Activated CD8-positive, alpha-beta T cell treated with anti-CD3 and anti-CD28 coated beads, Interleukin-2, amount 10 ng/mL, durations not matched to agents 7 days and 5 days (primary cell): ENCODE measurements at places on chromosomes 1 and 21.

DNA sequence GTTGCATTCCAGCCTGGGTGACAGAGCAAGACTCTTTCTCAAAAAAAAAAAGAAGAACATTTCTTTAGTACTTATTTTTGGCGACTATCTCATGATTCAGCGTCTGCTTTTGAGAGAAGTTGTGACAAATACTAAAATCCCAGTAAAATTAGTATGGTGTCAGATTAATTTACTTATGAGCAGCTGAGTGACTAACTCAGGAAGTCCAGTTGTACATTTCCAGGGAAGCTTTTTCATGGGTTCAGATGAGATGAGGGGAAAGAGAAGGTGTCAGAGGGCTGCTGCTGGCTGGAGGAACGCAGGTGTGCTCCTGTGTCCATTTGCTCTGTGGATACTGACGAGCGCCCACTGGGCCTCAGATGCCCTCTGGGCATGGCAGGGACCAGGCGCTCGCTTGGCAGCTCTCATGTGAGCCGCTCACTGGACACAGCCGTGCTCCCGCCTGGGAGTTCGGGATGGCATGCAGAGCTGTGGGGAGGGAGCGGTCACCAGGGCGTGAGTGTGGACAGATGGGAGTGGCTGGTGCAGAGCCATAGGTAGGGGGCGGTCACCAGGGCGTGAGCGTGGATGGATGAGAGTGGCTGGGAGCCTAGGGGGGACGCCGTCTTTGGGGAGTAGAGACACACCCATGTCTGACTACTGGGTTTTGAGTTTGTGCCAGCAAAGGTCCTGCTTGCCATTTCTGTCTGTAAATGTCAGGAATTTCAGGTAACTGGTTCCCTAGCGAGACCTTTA lies 55.0 kb downstream of the ADARB1 start:
- H3K36me3 ChIP-seq: peaks cover 9% of the 10 kb centered on the region
- DNase-seq: no peak
- H3K4me1 ChIP-seq: peaks cover 21% of the 10 kb centered on the region
- H3K27ac ChIP-seq: no peak overlapping the region
- no peaks in the 10 kb centered on the region for H3K27me3 ChIP-seq

GRCh38 chr1:85689775-85690404 lies 18.3 kb downstream of the ZNHIT6 start:
- H3K36me3 ChIP-seq: peaks cover 17% of the 10 kb centered on the region
- H3K4me3 ChIP-seq: no peak overlapping the region
- no peak for DNase-seq

- H3K4me1 ChIP-seq: peaks cover 21% of the 10 kb centered on the region
- no peak overlapping the region for H3K4me3 ChIP-seq
- no peak overlapping the region for H3K27ac ChIP-seq
- H3K27me3 ChIP-seq: no peaks in the 10 kb centered on the region
- DNase-seq: no peak
Observed at GRCh38 chr21:46146856-46147255, 8.5 kb downstream of the FTCD start.

DNA sequence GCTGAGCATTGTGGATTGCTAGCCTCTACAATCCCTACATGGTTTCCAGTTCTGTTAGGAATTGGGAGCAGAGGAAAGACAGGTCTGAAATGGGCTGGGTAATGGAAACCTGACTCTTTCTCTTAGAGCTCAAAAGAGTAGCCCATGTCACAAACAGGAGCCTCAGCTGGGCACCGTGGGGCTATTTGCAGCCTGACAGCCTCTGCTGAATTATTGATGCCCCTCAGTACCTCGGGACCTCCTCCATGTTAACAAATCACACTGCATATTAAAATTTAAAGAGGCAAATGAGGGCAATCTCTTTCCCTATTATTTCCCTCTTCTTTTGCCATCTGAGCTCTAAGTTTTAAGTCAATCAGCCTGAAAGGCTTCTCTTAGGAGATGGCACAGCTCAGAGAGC lies 157.1 kb downstream of the TSEN15 start:
- no peak overlapping the region for H3K27ac ChIP-seq
- no peaks in the 10 kb centered on the region for H3K4me1 ChIP-seq
- no peaks in the 10 kb centered on the region for H3K36me3 ChIP-seq
- DNase-seq: no peak
- peaks cover 9% of the 10 kb centered on the region for H3K27me3 ChIP-seq

- H3K4me3 ChIP-seq: no peak overlapping the region
- no peaks in the 10 kb centered on the region for H3K36me3 ChIP-seq
- H3K27ac ChIP-seq: no peak overlapping the region
- no peaks in the 10 kb centered on the region for H3K4me1 ChIP-seq
- H3K27me3 ChIP-seq: peaks cover 10% of the 10 kb centered on the region
Observed at GRCh38 chr21:39660191-39660980, 47.6 kb downstream of the B3GALT5 start.

DNA sequence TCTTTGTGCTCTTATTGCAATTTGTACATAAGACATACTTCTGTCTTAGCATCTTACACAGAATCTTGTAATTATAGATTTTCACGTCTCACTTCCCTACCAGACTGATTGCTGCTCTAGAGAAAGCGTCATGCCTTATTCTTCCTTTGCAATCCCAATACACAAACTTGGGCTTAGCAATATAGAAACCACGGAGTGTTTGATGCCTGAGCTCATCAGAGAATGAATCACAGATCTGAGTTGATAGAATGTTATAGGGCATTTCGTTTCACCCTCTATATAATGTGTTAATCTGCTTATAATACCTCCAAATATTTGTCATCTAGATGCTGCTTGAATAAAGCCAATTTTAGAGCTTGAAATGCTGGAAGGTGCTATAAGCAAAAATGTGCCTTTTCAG lies 6.6 kb downstream of the FMO1 start:
- H3K36me3 ChIP-seq: no peaks in the 10 kb centered on the region
- H3K27ac ChIP-seq: no peak overlapping the region
- DNase-seq: no peak
- no peak overlapping the region for H3K4me3 ChIP-seq
- peaks cover 26% of the 10 kb centered on the region for H3K27me3 ChIP-seq

DNA sequence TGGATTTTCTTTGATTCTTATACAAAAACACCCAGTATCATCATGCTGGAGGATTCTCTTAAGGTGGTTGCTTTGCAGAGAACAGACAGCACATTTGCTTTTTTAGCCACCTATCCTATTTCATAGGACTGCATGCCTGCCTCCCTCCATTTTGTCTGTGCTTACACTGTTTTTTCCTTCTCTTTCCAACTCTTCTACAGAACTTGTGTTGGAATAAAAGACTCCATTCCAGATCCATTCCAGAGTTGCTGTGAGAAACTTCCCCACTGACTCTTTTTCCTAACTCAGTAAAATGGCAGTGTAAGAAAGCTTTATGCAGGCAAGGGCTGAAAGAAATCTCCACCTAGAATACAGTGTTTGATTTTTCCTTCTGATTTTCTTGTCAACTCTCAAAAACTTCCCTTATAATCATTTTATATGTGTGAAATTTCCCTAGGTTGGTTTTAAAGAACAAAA lies 5.2 kb upstream of the ARID1A start:
- H3K36me3 ChIP-seq: no peaks in the 10 kb centered on the region
- peaks cover 34% of the 10 kb centered on the region for H3K4me1 ChIP-seq
- no peaks in the 10 kb centered on the region for H3K27me3 ChIP-seq

GRCh38 chr1:64685217-64685616 lies 59.7 kb upstream of the RAVER2 start:
- H3K4me3 ChIP-seq: no peak overlapping the region
- no peaks in the 10 kb centered on the region for H3K4me1 ChIP-seq
- no peak for DNase-seq
- H3K27me3 ChIP-seq: no peaks in the 10 kb centered on the region

DNA sequence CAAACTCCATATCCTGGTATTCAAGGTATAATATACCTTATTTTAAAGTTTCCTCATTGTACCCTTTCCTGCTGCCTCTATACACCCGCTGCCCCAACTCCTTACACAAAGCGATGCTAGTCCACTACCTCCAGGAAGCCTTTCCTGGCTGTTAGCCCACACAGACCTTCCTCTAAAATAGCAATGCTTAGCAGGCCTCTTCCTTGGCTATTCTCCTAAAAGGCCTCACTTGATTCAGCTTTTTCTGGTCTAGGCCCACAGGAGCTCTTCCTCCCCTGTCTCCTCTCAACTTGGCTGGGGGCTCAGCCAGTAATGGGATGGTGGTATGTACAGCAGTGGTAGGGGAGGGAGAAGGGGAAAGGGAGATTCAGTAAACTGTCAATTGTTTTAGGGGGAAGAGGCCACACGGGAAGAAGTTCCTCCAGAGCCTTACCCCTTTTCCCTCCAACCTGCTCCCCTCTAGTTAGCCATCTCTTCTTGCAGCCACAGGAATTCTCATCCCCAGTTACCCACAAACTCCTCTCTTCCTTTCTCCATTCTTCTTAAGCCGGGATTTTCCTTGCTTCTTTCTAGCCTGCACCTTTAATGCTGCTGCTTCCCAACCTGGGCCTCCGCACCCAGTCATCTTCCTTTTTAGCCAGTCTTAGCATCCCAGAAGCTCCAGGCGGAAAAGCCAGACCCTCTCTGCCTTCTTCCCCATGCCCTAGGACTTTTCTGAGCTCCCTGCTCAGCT lies 2.6 kb downstream of the LRRC41 start:
- DNase-seq: no peak
- H3K4me3 ChIP-seq: peak overlapping the region; percentile 94
- H3K27ac ChIP-seq: peak overlapping the region; percentile 99
- H3K4me1 ChIP-seq: peaks cover 26% of the 10 kb centered on the region
- no peaks in the 10 kb centered on the region for H3K27me3 ChIP-seq

DNA sequence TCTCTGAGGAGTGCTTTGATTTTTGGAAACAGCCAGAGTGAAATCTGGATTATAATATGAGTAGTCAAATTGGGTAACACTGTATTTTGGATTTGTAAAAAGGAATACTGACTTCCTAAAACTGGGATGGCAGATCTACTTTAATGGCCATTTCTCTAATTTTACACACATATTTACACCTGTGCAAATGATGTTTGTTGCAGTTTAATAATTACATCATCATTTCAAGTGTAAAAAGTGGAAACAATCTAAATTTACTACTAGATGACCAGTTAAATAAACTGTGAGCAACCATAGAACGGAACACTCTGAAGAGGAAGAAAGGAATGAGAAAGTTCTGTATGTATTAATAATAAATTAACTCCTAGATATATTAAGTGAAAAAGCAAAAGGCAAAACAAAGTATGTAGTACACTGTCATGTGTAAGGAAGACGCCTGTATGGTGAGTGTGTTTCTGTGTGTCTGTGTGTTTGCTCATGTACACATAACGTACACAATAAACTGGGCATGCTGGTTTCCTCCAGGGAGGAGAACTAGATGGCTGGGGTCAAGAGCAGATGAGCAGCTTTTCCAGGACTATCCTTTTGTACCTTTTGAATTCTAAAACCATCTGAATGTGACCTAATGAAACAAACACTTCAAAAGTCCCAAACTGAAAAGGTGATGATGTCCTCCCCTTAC lies 2.9 kb upstream of the RHEX start:
- H3K27me3 ChIP-seq: peaks cover 8% of the 10 kb centered on the region
- H3K27ac ChIP-seq: no peak overlapping the region
- no peak for DNase-seq
- peaks cover 32% of the 10 kb centered on the region for H3K4me1 ChIP-seq

GRCh38 chr1:73800376-73800775 lies 397.6 kb downstream of the LRRIQ3 start:
- H3K27me3 ChIP-seq: no peaks in the 10 kb centered on the region
- H3K27ac ChIP-seq: no peak overlapping the region
- DNase-seq: no peak
- no peaks in the 10 kb centered on the region for H3K36me3 ChIP-seq

- H3K27me3 ChIP-seq: no peaks in the 10 kb centered on the region
- H3K27ac ChIP-seq: no peak overlapping the region
- no peak for DNase-seq
- no peaks in the 10 kb centered on the region for H3K36me3 ChIP-seq
- no peak overlapping the region for H3K4me3 ChIP-seq
Observed at GRCh38 chr1:240294566-240294965, 202.9 kb downstream of the FMN2 start.

DNA sequence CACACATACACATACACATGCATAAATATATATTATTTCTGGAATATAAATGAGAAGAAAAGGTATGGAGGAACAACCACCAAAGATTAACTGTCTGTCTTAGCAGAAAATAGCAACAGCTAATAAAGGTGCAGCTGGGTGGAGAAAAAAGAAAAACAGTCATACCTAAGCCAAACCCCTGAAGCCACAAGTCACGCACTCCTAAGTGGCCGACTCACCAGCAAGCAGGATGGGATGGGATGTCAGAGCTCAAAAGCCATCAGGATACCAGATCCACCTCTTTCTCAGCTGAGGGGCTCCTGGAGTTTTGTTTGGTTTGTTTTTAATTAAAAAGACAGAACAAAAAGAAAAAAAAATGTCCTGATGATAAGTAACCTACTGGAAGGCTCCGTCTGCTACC lies 64.7 kb upstream of the HIVEP3 start:
- H3K27me3 ChIP-seq: no peaks in the 10 kb centered on the region
- no peak for DNase-seq
- no peaks in the 10 kb centered on the region for H3K36me3 ChIP-seq
- no peak overlapping the region for H3K27ac ChIP-seq
- peaks cover 29% of the 10 kb centered on the region for H3K4me1 ChIP-seq

DNA sequence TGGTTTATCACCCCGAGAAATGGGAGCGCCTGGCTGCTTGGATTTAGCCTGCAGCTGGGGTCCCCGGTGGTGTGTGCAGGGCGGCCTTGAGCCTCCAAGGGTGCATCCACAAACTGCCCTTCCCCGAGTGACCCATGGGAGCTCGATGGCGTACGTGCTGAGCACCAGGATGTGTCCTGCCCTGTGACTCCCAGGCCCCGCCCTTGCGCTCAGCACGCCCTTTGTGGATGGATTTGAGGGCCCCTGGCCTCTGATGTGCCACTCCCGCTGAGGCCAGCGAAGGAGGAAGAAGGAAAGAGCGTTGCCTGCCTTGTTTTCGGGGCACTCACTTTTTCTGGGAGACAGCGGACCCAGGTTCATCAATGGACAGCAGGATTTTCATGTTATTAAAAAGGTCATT lies 1.7 kb upstream of the TFF3 start:
- no peak for DNase-seq
- H3K27me3 ChIP-seq: no peaks in the 10 kb centered on the region
- H3K36me3 ChIP-seq: no peaks in the 10 kb centered on the region
- no peak overlapping the region for H3K27ac ChIP-seq
- H3K4me3 ChIP-seq: no peak overlapping the region

DNA sequence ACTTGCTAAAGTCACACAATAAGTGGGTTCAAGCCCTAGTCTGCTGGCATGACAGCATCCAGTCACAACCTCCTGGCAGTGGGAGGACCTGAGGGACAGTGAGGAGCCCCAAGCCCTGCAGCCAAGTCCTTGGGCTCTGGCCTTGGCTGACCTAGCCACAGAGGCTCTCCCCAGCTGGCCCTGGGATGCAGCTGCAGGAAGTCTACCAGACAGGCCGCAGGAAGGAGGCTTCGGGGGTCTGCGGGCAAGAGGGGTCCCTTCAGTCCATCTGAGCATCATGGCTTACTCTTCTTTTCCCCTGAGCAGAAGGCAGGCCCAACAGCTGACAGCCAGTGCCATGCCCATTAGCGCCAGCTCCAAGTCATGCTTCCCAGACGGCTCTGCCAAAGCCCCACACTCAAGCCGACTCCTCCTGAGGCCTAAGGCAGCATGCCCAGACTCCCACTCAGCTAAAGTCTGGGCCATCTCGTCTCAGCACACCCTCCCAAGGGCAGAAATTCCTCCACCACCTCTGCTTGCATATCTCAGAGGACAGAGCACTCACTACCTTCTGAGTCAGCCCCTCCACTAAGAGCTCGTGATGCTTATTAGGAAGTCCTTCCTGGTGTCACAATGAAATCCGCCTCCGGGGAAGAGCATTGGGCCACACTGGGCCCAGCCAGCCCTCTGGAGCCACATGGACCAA lies 20.1 kb downstream of the SLC1A7 start:
- H3K4me3 ChIP-seq: no peak overlapping the region
- no peak overlapping the region for H3K27ac ChIP-seq
- DNase-seq: no peak
- no peaks in the 10 kb centered on the region for H3K36me3 ChIP-seq
